Pancreas (tissue), 10 donors: ENCODE measurements at places on chromosomes 11 and 22. TPM values are rescaled to one million over a fixed set of nuclear protein-coding genes. Genes with fewer than 3 reads are reported as not detected.

GRCh38 chr22:50070366-50070765 lies 12.3 kb upstream of the TTLL8 start:
- DNase-seq = no peak

The CD248 gene
- 3.6 TPM for total RNA-seq

The IL17RA gene
- total RNA-seq = 10.9 TPM

GRCh38 chr22:42459287-42460063 lies 27.3 kb upstream of the NFAM1 start:
- DNase-seq = no peak

DNA sequence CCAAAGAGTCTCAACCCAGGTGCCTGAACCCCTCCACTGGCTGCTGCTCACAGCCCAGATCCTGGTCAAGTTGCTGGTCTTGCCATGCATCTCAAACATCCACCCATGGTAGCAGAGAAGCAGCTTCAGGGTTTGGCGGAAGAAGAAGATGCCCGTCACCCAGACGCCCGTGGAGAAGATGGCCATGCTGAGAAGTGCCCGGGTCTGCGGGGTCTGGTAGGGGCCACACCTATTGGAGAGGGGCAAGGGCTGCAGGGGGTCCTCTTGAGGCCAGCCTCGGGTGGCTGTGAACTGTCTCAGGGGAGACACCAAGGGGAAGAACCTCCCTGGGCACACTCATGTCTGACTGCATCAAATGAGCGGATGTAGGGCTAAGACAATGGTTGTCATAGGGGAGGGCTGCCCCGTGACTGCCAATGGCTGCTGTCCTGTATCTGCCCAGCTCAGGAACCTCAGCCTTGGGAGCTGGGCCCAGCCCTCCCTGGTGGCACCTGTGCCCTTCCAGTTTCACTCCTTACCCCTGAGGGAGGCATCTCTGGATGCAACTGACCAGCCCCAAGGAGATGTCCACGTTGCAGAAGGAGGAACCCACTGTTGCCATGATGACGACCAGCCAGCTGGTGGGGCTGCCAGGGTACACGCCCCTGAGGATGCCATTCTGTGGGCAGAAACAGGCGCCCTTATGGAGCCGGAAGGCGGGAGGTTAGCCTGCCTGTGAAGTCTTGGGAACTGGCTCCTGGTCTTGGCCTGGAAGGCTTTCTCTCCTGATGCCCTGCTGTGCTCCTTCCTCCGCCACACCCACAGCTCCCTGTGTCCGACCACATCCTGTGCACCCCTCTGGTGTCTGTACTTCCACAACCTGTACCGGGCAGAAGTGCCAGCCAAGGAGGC lies 1.2 kb downstream of the CPT1B start:
- no peak for DNase-seq

GRCh38 chr11:46108751-46109150 lies 12.5 kb downstream of the PHF21A start:
- no peak for DNase-seq

GRCh38 chr11:2590131-2590964 lies 109.4 kb downstream of the KCNQ1OT1 start:
- DNase-seq = peak; percentile 8

DNA sequence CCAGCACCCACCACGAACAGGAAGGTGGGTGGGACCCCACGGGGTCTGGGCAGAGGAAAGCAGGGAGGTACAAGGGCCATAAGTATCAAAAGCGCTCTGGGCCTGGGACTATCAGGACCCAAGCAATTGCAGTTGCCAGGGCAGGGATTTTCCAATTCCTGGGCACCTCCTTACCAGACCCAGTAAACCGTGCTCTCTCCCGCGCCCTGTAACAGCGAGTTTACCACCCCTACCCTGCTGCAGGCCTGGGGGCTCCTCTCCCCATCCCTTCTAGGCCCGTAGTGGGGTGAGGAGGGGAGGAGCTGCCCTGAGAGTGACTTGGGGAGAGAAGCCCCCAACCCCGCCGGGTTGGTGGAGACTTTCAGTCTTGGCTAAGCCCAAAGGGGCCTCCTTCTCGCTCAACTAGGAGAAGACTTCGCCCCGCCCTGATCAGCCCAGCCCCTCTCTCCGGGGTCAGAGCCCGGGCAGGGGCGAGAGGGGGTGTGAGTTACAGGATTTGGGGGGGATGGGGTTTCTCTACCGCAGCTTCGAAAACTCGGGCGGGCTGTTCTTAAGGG lies 5.4 kb downstream of the PAX6 start:
- no peak for DNase-seq

The CEP126 gene
- total RNA-seq = 0.98 TPM

- no peak for DNase-seq
Measured at GRCh38 chr11:86182976-86183584, 61.5 kb upstream of the EED start.

DNA sequence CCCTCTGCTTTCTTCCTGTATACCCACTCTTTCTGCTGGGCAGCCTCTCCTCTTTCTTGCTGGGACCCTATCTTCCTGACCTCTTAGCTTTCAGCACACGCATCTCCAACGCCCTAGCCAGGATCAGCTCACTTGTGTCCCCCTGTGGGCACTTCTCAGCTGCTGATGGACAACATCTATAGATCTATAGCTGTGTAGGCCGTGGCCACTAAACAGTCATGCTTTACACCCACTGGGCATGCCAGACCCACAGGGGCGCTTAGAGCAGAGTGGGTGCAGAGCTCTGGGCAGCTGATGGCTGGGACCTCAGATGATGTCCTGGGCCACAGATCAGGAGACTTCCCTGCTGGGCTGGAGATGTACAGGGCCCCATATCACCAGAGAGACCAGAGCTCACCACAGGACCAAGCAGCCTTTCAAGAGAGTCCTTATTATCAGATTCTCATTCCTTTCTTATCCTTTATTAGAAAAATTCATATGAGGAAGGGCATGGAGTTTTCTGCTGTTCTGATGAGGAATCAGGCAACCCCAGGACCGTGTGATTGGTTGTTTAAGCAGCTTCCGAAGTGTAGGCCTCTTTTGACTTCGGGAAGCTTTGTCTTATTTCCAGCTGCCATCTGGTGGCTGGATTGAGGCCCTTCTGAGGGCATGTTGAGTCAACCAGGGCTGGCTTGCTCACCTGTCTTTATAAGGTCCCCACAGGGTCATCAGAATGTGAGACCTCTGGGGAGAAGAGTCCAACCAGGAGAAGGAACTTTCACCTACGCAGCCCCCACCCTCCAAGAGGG lies 60.5 kb downstream of the OSBP2 start:
- DNase-seq = peak; percentile 37

GRCh38 chr11:28757725-28758515 lies 649.7 kb downstream of the METTL15 start:
- no peak for DNase-seq

GRCh38 chr11:131640320-131640719 lies 269.9 kb downstream of the NTM start:
- no peak for DNase-seq

The CYTH4 gene
- 5.3 TPM for total RNA-seq

GRCh38 chr22:37575490-37576003 lies 4.3 kb downstream of the LGALS2 start:
- no peak for DNase-seq

GRCh38 chr11:33654594-33654993 lies 46.0 kb downstream of the C11orf91 start:
- no peak for DNase-seq

The MYBPC3 gene
- 0.06 TPM for total RNA-seq

The RFPL1 gene
- total RNA-seq = not detected

DNA sequence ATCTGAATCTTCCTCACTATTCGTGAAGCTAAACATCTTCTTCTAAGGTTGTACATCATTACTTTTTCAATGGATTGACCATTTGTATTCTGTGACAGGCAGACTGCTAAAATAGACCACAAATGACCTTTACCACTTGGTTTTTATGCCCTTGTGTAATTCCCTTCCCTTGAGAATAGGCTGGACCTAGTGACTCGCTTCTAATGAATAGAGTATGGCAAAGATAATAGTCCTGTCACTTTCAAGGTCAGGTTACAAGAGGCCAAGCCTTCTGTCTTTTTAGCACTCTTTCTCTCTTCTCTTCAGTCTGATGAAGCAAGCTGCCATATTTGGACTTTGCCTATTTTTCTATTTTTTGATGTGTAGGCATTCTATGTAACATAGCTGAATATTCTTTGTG lies 492.9 kb downstream of the SOX6 start:
- DNase-seq = no peak

DNA sequence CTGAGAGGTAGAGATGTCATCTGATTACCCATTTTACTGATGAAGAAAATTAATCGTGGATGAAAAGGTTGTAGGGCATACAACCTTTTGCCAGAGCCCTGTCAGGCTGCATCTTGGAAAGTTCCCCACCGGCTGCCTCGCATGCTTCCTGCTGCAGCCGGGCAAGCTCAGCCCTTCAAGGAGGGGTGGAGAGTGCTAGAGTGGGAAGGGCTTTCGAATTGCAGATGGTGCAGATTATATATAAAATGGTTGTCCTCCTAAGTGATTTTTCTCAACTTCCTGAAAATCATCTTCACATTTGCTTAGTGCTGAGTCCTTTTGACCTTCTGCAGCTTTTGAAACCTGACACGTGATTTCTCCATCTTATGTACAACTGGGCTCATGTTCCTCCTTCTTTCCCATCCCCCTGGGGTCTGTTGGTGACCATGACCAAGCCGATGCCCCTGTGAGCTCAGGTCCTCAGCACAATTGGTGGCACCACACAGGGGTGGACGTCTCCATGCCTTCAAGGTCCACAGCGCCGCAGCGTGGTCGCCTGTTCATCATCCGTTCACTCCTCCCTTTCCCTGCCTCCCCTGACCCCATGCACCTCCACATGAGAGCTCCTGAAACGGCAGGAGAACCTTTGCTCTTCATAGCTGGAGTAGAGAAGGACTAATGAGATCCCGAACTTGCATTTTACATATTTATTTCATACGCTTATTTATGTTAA lies 47.6 kb upstream of the MYO18B start:
- no peak for DNase-seq

The GUCD1 gene
- total RNA-seq = 41.0 TPM

DNA sequence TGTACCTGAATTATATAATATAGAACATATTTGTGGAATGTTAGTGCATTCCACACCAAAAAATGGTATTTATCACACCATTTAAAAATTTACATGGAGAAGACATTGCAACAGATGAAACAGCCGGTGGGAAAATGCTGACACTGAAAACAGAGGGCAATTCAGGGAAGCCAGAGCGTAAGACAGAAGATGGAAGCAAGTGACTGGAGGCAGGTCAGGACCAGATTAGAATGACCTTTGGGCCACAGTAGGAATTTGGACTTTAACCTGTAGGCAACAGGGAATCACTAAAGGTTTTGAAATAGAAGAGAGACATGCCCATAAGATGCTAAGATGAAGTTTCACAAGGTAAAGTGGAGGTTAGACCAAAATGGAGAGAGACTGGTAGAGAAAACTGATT lies 60.5 kb downstream of the METTL15 start:
- DNase-seq = no peak

The OR2AG2 gene
- total RNA-seq = 0.09 TPM

The SYT13 gene
- 3.3 TPM for total RNA-seq

The SMTNL1 gene
- not detected for total RNA-seq

DNA sequence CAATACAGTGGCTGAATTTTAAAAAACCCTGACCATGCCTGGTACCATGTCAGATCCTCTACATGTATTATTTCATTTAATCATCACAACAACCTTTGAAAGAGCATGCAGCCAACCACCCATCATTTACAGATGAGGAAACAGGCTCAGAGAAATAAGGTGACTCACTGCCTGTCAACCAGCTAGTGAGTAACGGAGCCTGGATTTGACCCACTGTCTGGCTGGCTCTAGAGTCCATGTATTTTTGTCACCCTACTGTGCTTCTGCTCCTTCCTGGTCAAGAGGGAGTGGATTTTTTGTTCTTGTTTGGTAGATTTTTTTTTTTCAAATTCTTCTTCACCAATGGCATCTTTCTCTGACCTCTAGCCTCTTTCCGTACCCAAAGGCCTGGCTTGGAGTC lies 77.4 kb downstream of the CWC15 start:
- no peak for DNase-seq

DNA sequence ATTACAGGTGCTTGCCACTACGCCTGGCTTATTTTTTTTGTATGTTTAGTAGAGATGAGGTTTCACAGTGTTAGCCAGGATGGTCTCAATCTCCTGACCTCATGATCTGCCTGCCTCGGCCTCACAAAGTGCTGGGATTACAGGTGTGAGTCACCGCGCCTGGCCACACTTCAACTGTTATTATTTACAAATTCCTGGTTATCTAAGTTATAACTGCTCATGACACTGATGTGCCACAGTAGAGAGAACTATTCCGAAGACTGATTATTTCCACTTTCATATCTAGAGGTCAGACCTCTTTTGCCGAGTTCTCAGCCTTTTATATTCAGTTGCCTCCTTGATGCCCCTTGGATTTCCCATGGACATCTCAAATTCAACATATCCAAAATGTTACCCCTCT lies 3.9 kb upstream of the NUP160 start:
- no peak for DNase-seq

GRCh38 chr22:25688627-25689026 lies 53.4 kb upstream of the MYO18B start:
- no peak for DNase-seq

DNA sequence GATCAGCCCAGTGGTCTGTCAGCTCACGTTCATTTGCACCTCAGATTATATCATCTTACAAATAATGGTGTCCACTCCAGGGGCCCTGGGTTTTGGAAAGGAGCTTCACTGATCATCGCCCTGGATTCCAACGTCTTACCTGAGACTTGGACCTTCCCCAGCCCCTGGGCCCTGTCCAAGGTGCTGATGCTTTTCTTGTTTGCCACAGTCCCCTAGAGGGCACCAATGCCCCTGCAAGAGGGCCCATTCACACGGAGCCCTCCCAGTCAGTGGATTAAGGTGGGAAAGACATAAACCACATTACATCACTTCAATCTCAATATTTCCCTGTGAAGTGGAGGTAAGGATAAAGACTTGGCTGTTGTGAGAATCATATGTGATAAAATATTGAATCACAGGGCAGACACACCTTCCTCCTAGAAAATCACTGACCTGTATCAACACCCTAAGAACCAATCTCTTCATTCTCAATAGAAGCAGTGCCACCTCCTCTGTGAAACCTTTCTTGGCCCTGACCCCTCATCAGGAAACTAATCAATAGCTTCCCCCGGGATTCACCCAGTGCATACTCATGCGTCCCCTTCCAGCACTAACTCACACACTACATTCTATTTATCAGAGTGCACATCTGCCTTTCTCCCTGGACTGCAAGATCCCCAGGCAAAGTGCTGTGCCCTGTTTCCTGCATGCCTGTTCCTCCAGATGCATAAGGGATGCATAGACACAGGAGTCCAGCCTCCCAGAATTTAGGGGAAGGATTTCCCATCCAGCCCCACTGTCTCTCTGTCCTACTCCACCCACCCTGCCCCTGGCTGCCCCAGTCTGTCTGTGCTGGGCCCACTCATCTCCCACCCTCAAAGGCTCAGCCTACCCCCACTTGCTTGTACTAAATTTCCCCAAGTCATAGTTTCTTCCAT lies 167.0 kb downstream of the BUD13 start:
- DNase-seq = no peak

- DNase-seq = no peak
Measured at GRCh38 chr11:72229336-72229924, 4.9 kb downstream of the INPPL1 start.

The OR6T1 gene
- not detected for total RNA-seq

The PRAME gene
- total RNA-seq = not detected

GRCh38 chr11:18669219-18669596 lies 29.4 kb upstream of the TMEM86A start:
- DNase-seq = no peak
